ENCODE measurements at places on chromosomes 1 and 21.

- no peak for DNase-seq
Observed at GRCh38 chr1:36306210-36306901, at the start of gene SH3D21. TSS of gene SH3D21 (plus strand) at chr1:36306368. CDS start at chr1:36306421, 53 bp downstream.

- no peak for DNase-seq
Observed at GRCh38 chr1:172513479-172513878, 19.5 kb upstream of the SUCO start.

DNA sequence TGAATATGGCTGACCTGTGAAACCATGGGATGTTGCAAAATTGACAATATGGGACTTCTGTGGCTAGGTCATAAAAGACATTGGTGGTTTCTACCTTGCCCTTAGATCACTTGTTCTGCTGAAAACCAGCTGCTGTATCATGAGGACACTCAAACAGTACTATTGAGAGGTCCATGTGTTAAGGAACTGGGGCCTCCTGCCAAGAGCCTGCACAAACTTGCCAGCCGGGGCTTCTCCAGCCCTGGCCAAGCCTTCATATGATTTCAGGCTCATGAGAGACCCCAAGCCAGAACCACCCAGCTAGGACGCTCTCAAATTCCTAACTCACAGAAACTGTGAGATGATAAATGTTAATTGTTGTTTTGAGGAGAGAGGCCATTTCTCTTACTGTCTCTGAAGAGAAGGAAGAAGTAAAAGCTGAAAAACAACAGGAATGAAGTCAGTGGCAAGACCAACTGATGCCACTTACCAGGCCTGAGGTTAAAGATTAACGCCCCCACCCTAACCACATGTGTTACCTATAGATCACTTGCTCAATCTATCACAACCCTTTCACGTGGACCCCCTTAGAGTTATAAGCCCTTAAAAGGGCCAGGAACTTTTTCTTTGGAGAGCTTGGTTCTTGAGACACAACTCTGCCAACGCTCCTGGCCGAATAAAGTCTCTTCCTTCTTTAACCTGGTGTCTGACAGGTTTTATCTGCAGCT, 3.9 kb upstream of the PITHD1 start:
- no peak for DNase-seq

DNA sequence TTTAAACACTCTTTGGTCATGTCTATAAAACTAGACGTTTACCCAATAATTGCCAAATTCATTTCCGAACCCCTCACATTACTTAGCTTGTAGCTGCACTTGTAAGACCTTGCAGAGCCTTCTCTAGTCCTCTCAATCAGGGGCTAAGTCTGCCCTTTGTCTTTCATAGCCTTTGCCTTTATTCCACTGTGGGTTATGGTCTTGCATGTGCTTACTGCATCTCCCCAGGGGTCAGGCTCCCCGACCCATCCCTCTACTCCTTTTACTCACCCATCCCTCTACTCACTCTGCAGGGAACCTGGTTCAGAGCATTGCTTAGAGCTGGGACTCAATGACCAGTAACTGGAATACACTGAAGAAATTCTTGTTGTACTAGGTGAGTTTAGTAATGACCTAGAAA, 235.4 kb downstream of the PCP4 start:
- DNase-seq, result no peak

- DNase-seq, result no peak
Observed at GRCh38 chr21:16800536-16801275, 712.1 kb upstream of the CXADR start.

- no peak for DNase-seq
Observed at GRCh38 chr21:31345136-31345535, 1.1 kb upstream of the TIAM1 start.

GRCh38 chr1:223727541-223727940, 15.2 kb downstream of the CAPN2 start:
- no peak for DNase-seq

GRCh38 chr1:53465023-53465957, 6.1 kb downstream of the DMRTB1 start:
- no peak for DNase-seq

GRCh38 chr1:42456754-42457089, 379 bp downstream of the PPCS start:
- DNase-seq, result peak; percentile 21

DNA sequence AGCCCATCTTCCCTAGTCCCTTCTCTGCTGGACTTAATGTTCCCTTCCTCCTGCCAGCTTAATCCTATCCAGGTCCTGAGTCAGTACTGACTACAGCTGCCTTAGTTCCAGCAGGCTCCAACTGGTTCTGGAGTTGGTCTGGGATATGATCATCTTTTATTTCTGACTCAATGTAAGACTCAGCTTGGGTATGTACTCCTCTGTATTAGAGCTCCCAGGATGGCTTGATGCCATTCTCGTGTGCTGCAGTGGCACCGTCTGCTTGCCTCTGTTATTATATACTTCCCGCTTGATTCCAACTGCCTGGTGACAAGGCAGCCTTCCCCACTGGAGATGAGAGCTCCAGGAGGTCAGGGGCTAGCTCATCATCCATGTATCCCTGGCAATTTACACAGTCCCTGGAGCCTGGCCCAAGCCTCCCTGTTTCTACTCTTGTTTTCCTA, 164.4 kb upstream of the DPT start:
- DNase-seq, result no peak

DNA sequence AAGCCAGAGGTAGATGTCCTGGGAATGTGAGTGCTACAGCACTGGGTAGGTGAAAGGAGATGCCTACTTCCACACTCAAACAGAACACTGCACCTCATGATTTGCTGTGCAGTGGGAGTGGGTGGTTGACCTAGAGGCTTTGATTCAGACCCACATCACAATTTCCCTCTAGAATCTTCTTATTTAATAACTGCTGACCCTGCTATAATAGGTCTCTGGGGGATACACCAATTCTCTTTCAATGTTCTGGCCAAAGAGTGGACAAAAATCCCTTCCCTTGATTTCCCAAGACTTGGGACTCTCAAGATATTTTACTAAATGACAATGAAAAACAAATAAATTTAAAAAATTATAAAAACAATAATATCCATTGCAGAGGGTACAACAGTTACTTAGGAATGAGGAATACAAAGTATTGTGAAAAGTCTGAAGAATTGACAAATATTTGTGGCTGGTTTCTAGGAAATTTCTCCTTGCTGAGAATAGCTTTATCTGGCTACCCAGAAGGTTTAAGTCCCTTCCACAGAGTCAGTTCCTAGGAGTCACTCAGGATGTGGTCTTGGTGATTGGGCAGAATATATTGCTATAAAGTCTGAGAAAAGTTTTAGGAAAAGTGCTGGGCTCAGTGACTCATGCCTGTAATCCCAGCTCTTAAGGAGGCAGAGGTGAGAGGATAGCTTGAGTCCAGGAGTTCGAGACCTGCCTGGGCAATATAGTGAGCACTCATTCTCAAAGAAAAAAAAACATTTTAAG, 2.4 kb upstream of the FCGR2A start:
- no peak for DNase-seq

DNA sequence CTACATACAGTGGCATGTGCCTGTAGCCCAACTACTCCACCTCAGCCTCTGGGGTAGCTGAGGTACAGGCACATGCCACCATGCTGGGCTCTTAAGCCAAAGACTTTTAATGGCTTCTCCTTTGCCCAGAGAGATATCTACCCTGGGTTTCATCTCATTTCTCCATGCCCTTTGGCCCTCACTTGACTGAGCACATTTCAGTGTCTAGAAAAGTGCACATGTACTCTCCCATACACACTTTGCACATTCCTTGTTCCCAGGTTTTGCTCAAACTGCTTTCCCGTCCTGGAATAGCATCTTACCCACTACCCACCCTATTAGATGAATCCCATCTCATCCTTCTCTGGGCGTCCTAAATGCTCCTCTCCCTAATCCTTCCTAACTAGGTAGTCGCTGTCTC, 10.2 kb upstream of the RXRG start:
- no peak for DNase-seq

GRCh38 chr1:102185260-102185659, 188.5 kb upstream of the OLFM3 start:
- DNase-seq, result no peak

- no peak for DNase-seq
Observed at GRCh38 chr1:41640141-41640751, 155.8 kb upstream of the EDN2 start.

DNA sequence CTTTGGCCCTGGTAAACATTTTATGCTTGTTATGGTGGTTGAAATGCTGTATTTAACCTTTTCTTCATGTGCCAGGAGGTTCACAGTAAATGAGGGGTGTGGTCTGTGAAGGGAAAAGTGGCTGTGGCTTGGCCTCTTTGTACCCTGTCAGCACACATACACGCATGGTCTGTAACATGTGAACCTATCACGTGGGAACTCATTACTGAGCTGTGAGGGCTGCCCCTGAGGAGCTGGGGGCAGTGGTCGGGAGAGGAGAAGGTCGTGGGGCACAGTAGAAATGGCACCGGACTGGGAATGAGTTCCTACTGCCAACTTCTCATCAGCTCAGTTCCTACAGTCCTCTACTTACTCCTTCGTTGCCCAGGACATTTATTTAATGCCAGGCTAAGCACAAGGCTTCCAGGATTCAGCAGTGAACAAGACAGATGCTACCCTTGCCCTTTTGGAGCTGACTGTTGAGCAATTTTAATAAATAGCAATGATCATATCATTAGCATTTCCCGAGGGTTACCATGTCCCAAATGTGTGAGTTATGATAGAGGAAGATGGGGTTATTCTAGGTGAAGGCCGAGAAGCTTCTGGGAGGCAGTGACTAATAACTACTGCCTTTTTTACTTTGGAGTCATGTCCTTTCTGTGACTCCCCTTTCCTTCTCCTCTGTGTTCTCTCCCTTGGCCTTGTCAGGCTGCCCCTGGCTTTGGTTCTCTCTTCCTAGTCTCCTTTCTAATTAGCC, 38.8 kb downstream of the DDR2 start:
- no peak for DNase-seq

DNA sequence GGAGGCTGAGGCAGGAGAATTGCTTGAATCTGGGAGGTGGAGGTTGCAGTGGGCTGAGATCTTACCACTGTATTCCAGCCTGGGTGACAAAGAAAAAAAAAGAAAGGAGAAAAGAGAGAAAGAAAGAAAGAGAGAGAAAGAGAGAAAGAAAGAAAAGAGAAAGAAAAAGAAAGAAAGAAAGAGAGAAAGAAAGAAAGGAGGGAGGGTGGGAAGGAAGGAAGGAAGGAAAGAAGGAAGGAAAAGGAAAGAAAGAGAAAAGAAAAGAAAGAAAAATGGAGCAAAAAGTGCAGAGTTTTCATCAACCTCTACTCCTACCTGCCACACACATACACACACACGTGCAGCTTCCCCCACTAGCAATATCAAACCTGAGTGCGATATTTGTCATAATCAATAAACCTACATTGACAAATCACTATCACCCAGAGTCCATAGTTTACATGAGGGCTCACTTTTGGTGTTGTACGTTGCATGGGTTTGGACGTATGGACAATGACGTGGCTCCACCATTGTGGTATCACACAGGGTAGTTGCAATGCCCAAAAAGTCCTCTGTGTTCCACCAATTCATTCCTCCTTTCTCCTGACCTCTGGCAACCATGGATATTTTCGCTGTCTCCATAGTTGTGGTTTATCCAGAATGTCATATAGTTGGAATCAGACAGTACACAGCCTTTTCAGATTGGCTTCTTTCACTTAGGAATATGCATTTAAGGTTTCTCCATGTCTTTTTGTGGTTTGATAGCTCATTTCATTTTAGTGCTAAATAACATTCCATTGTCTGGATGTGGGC, 36.5 kb downstream of the EVA1C start:
- no peak for DNase-seq

DNA sequence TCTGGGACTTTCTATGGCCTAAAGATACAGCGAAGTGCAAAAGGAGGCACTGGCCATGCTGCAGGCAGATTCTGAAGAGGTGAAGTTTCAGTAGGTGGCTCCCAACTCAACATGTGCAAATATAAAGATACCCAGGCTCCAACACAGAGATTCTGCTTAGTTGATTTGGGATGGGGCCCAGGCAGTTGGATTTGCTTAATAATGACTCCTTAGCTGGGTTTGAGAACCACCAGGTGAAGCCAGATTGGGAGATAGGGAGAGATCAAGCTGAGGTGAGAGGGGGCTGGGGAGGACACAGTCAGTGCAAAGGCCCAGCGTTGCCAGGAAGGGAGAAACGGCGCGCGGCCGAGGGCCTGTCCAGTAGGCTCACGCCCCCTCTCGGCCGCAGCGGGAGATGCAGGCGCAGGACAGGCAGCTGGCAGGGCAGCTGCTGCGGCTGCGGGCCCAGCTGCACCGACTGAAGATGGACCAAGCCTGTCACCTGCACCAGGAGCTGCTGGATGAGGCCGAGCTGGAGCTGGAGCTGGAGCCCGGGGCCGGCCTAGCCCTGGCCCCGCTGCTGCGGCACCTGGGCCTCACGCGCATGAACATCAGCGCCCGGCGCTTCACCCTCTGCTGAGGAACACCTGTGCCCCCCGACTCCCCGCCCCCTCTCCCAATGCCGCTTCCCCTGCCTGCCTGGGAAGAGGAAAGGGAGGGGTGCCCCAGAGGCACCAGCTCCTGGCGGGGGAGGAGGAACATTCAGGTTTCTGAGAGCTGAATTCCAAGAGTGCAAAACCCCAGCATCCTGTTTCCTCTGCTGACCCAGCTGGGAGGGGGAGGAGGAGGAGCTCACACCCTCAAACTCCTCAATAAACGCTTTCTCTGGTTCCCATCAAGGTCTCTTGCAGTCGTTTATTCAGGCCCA, 1.2 kb downstream of the FAM167B start:
- peak; percentile 69 for DNase-seq

DNA sequence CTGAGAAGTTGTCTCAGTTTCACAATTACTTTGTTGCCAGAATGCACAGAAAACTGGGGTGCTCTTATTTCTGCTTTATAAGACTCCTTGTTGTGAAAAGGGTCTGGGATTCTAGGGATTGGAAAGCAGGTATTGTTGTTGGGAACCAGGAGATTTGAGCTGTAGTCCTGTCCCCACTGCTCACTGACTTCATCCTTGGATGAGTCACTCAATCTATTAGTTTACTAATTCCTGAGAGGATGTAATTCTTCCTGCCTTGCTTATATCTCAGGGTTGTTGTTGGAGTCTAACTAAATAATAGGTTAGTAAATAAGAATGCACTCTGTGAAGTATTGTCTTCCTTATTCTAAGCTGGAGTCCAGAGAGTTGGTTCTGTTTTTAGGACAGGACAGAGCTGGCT, 172.5 kb upstream of the GALNT2 start:
- DNase-seq, result no peak

- DNase-seq, result no peak
Observed at GRCh38 chr1:116485976-116486375, 84.8 kb downstream of the CD58 start.
